ENCODE measurements at places on chromosomes 2 and 18.
A peak's percentile ranks its signal among the peaks of the same experiment; 100 is the strongest.

GRCh38 chr2:150919901-150920300 lies 341.8 kb downstream of the RBM43 start:
- DNase-seq = no peak

DNA sequence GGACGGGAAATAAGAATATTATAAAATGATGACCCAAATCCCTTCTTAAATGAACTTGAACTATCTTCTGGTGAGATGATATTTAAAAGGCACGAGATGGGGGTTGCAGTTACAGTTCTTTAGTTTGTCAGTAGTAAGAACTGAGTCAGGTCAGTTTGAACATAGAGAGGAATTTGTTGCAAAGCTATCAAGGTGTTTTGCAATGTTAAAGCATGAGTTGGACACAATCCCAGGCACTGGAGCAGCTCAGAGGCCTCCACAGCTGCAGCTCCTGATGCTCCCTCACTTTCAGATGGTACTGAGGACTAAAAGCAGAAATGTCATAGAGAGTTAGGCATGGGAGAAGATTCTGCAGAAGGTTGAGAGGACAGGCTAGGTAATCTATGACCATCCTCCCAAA lies 236.0 kb downstream of the BCL2 start:
- DNase-seq = no peak

DNA sequence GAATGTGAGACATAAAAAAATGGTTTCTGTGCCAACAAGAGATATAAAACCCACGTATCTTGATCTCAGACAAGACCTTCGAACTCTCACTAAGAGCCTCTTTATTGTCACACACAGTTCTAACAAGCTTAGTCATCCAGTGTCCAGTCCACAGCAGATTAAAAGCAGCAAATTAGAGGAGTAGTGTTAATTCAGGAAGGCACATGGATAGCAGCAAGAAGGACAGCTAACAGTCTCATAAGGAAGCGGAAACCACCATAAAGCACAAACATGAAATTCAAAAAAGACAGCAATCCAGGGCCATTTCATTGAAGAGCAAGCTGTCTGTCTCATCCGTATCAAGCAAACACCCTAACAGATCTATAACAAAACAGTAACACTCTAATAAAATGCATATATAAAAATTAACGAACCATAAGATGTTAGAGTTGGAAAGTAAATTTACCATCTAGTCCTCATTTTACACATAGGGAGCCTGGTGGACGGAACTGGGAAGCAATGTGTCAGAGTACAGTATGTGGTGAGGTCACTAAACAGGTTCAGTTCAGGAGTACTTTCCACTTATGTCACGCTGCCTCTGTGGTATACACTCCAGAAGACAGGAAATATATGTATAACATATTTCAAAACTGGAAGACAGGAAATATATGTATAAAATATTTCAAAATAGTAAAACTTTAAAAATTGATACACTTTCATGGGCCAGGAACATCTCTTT lies 18.3 kb downstream of the AAK1 start:
- DNase-seq = no peak

- DNase-seq = peak; percentile 61
Measured at GRCh38 chr18:43563780-43564179, 286.5 kb upstream of the SYT4 start.

GRCh38 chr2:189467593-189467992 lies 26.3 kb downstream of the WDR75 start:
- DNase-seq = no peak

DNA sequence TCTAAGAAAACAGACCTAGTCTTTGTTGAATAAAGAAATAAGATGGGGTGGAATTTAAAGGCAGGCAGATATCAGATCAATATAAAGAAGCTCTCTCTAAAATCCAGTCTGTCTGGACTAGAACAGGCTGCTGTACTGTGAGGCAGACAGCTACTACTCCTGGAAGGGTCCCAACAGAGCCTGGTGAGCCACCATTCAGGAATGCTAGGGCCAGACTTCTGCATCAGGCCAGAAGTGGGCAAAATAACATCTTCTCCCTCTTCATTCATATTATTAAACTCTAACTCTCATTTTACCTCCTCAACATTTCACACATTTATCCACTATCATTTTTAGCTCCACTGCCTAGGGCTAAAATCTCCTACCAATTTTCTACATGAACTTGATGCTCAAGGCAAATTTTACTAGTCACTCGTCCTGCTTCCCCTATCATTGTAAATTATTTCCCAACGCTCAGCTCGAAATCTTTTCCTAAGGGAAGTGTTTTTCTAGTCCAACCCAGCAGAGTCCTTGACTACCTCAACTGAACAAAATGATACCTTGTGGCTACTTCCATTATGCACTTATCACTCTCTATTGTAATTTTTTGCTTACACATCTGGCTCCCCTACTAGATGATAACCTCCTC lies 45.2 kb upstream of the GLS start:
- DNase-seq = no peak

DNA sequence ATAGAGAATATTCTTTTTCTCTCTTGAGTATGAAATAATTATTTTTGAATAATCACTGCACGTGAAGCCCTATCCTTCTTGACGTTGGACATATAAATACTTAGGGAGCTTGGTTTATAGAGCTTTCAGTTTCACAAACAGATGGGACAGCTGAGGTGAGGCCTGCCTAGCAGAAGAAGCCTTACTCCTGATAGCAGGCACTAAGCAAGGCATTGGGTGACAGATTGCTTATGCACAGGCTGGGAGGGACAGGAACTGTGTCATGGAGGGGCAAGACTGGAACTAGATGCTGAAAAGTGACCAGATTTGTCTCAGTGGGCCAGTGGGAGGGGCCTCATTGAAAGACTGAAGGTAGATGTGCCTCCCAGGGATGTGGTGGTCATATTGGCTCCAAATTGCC lies 220.8 kb downstream of the NEDD4L start:
- no peak for DNase-seq

Data from midbrain (tissue), 1 donor.